Foreskin melanocyte (primary cell): ENCODE measurements at places on chromosomes 12 and 14.

DNA sequence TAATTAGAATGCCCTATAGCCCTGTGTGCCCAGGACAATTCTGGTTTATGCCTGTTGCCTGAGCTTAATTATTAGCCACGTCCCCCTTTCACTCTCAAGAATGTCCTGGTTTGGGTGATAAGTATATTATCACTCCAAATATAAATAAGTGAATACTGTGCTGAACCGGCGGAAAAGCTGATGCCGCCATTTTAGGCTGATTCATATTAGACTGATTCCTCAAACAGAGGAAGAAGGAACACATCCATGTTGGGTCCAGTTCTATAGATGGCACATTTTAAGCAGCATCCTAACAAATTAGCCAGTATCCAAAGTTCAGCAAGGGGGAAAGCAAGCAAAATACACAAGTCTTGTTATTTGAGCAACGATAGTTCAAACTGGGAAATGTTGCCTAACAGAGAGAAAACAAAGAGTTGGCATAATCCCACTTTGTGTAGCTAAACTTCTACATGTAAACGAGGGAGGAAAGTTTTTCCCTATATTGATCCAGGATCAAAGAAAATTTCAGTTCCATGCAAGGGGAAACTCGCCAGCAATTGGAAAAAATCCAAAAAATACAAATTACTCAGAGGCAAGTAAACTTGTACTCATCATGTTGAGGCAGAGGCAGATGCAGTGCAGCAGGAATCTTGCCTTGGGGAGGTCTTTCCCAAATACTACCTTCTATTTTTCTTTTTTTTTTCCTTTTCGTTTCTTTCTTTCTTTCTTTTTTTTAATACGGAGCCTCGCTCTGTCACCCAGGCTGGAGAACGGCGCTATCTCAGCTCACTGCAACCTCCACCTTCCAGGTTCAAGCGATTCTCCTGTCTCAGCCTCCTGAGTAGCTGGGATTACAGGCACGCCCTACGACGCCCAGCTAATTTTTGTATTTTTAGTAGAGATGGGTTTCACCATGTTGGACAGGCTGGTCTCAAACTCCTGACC is 96.2 kb downstream of the ITPR2 start:
- no peak for DNase-seq

DNA sequence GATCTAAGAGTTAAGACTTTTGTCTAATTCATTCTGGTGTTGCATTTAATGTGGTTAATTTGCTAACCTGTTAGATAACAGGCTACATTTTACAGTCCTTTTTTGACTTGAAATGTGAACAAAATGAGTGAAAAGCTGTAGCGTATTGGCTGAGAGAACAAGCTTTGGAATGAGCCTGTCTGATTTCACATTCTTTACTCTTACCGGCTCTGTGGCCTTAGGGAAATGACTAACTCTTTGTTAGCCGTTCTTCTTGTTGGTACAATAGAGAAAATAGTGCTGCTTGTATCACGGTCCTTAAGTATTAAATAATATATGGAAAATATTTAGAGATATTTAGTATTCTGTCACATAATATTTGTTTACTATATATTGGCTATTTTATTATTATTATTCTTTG is 1.9 kb downstream of the MNAT1 start:
- DNase-seq, result peak; percentile 45

GRCh38 chr14:49319810-49320209 is 266.4 kb downstream of the RPS29 start:
- DNase-seq, result no peak

DNA sequence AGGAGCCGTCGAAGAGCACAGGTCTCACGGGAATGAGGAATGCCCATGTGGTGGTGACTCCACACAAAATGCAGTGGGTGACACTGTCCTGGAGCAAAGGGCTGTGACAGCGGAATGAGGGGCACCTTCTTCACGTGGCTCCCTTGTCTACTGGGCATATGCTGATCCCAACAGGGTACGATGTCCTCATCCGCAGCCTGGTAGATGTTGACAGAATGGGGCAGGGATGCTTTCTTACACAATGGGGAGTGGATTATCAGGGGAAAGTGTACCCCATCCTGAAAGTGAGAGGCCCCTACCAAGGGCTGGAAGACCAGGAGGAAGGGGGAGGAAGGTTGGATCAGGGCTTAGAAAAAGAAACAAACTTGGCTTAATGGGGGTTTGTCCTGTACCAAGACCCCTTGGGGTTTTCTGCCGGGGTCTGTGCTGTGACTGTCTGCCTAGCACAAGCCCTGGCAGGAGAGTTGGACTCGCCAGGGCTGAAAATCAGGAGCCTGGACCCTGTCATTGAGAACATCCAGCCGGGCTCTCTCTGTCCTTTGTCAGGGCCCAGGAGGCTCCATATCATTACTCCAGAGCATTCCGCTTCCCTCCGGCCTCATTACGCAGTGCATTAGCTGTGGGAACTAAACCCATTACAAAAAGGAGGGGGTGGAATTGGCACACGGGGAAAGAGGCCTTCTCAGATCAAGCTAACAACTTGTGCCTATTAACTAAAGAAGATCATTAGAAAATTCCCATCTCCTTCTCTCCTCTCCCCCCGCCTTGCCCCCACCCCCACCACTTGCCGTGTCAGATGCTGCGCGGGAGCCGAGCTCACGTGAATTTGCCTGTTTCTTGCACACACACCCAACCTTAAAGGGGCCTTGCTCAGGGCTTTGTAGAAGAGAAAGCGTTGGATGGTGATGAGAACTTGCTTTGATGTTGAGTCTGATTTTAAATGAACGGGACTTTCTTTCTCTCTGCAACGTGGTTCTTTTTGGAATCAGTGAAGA is 171.8 kb upstream of the PARP11 start:
- no peak for DNase-seq

GRCh38 chr14:103132381-103133209 is 9.3 kb downstream of the TNFAIP2 start:
- no peak for DNase-seq

DNA sequence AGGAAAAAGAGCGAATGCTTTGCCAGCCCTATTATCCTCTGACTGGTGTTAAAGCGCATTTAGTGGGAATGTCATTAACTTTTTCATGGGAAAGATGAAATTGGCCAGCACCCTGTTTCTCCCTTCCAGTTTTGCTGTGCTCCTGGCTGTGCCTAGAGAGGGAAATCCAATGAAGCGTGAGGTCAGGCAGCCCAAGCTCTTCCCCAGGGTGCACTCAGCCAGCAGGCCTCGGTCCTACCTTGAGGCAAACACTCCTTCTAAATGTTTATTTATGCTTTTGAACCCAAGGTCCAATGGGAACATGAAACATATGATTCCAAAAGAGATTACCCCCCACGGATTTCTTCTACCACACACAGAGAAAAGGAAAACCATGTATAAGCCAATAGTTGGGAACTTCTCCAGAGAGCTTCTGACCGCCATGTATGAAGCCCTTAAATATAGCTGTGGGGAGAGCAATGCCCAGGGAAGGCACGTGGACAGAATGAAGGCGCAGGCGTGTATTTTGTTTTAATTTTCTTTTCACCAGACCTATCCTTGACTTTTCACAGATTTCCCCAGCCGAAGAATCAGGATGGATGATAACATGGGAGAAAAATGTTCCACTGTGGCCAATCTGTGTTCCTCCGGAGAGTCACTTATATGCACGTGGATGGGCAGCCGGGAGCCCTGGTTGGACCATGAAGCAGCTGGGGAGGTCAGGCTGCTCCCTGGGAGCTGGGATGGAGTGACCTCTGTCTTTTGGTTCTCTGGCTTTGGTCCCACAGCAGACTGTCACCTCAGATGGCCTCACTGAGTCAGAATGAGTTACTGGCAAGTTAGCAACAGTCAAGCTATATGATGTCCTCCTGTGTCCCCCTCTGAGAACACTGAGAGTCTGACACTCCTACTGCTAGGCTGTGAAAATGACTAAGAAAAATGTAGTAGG is 37.3 kb downstream of the GPR135 start:
- DNase-seq, result no peak

DNA sequence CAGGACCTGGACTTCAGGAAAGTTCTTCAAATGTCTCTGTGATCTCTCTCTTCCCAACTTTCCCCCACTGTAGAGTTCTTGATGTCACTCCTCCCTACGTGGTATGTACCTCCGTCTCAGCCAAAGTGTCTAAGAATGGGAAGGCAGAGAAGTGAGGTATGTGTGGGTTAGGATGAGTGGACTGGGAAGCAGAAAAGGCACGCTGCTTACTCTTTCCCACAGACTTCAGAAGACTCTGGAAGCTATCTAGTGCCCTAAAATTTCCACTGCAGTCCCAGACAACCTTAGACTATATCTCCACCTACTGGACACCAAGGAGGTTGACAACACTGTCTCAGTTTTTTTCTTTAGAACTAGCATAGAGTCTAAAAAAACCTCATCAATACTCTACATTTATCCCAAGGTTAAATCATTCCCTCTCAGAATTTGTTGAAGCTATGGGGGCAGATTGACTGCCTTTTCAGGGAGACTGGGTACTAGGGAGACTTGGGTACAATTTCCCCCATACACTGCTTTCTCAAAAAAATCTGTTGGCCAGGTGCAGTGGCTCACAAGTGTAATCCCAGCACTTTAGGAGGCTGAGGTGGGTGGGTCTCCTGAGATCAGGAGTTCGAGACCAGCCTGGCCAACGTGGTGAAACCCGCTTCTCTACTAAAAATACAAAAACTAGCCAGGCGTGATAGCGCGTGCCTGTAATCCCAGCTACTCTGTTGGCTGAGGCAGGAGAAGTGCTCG is 20.6 kb upstream of the ITGA5 start:
- peak; percentile 49 for DNase-seq

GRCh38 chr12:111353603-111354295 is 15.1 kb downstream of the PHETA1 start:
- DNase-seq, result no peak

- DNase-seq, result no peak
Measured at GRCh38 chr12:112126000-112126438, 659 bp downstream of the TRAFD1 start.

DNA sequence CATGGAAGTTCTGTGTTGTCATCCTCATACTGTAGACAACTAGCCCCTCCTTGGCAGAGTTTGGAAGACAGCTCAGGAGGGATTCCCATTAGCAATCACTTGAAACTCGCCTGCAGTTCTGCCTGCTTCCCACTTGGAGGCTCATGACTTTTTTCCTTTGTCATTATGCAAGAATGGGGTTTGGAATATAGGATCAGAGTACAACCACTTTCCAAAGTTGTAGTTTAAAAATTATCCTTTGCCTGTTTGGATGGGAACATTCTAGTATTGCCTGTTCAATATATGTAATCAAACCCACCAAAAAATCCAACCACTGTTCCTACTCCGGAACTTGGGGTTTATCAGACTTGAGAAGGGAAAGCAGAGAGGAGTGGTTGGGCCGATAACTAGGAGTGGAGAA is 2.1 kb upstream of the GPD1 start:
- peak; percentile 19 for DNase-seq

DNA sequence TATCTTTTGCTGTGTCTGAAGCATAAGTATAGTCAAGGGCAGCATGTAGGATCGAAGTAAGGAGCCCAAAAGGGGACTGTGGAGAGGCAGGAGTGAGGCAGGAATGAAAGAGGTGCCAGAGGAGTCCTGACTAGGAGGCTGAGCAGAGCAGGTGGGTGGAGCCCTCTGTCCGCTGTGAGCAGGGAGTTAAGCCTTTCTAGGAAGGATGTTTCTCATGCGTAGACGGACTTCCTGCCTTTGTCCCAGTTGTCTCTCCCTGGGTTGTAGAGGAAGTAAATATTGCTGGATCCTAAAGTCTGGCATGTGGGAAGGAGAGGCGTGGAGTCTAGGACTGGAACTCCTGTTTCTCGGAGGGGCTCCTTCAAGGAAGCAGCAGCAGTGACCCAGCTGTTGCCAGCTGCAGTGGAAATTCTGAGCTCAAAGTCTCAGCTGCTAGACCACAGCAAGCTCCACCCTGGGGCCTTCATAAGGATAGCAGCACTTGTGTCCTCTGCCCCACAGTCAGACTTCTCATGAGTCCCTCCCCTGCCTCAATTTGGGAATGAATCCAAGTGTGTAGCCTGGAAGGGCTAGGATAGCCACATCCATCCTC is 44.0 kb downstream of the RBMS2 start:
- DNase-seq, result peak; percentile 75

DNA sequence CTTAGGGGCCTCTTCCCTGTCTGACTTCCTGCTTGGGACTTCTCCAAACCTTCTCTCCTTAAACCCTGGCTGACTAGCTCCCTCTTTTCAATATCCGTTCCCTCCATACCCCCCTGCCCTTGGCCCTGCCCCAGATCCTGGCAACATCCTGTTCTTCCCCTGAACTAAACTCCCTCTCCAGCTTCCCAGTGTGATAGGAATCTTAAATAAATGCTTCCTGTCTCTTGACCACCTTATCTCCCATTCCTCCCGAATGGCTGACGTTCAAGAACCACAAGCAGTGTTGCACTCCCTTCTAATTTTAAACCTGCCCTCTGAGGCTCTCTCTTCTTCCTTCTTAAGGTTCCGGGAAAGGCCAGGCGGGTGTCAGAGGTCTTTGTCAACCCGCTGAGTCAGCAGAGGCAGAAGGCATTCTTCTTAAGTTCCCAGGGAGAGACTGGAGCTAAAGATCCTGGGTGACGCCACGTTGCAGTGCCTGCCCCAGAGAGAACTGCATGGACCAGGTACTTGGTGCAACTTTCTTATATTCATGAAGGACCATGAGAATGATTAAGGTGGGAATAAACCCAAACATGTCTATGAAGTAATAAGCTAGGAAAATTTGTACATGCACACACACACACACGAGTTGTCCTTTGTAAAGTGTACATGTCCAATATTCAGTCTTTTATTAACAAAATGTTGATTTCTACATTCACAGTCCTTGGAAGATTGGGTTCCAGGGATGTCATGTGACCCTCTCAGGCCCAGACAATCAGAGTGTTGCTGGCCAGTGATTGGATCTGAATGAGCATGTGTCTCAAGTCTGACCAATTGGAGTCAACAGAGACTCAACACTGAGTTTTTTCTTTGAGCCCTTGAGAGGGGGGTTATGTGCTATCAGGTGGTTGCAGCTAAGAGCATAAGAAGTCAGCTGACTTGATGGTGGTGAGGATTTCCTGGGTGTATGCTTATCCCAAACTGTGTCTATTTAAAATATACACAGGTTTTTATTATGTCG is 420.2 kb upstream of the TBX3 start:
- DNase-seq, result no peak

- no peak for DNase-seq
Measured at GRCh38 chr14:38502239-38502638, 246.3 kb upstream of the CLEC14A start.
